ENCODE measurements at places on chromosomes 7 and 10.

- DNase-seq, result no peak
Observed at GRCh38 chr7:77714195-77714594, 17.9 kb downstream of the RSBN1L start.

DNA sequence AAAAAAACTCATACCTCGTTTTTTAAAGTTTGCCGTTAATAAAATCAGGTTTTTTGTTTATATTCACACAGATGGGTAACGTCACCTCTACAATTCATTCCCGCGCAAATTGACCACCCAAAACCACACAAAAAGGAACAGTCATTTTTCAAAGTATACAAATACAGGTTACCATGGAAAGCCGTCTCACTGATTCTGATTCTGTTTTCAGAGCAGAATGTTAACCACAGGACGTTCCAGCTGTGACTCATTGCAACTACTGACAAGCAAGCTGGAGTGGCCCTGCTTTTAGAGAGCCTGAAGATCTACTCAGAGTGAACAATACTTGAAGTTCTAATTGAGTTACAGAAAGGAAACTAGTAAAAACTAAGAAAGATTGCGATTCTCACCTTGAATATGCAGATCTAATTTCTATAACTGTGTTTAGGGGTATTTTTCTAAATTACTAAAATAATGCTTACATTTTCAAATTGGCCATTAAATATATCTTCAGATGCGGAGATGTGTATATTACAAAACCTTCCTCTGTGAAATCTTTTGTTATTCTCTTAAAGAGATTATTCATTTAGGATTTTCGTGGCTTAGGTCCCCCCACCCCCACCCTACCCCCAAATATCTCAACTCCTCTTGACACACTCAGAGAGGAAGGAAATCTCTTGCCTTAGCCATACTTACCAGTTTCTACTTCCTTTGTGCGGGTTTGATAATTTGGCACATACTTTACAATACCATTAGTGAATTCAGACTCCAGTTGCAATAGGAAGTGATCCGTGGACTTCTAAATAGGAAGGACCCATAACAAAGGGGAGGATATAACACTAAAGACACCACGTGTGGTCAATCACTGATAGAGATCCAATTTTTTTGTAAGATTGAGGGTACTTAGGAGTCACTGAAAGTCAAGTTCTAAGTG is 106.0 kb downstream of the CUBN start:
- peak; percentile 62 for DNase-seq

DNA sequence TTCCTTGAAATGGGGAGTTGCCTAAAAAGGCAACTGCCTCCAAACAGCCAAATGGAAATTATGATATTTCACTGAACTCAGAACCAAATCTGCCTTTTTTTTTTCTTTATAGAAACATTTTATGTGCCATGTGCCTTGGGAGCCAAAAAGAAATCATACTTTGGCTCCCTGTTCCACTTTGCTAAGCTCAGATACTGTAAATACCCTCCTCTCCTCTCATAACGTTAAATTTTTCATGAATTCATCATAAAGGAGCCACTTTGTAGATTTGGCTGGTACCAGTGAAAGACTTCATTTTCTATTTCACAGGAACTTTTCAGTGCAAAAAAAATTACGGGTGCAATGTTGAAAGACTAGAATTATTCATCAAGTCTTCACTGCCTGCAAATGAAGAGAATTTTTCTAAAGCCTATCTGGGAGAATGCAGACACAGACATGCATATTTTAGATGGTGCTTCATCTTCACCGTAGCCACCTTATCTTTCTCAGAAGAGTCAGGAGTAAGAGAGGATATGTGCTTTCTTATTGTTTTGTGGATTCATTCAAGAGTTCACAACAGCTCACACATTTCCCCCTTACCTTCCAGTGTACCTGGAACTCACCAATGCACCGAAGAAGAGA is 742.3 kb upstream of the GALNT17 start:
- no peak for DNase-seq

DNA sequence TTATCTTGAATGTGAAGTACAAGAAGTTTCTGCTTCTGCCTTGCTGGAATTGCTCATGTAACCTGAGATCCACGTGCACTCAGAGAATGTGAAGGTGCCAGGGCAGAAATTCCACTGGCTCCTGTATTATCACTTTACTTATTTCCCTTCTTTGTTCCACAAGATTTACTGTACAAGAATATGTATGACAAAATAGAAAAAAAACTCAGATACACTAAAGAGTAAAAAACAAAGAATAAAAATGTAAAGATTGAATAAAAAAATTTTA is 43.0 kb downstream of the PLCE1 start:
- no peak for DNase-seq

- no peak for DNase-seq
Observed at GRCh38 chr10:14782691-14783363, 8.1 kb upstream of the FAM107B start.

- no peak for DNase-seq
Observed at GRCh38 chr7:129997285-129997684, 44.5 kb upstream of the UBE2H start.

GRCh38 chr7:43513251-43513650 is 69.7 kb upstream of the STK17A start:
- no peak for DNase-seq

DNA sequence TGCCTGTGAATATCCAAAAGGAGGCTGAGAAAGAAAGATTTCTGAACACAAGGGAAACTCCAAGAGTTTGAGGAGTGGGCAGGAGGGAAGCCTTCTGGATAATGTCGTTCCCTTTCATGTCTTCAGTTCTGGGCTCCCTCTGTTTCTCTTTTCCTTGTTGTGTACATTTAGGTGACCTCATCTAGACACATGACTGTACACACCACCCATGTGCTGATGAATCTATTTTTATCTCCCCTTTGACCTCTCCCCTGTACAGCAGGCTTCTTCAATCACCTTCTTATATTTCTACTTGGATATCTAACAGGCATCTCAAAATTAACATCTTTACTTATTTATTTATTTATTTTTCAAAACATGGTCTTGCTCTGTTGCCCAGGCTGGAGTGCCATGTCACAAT is 363.1 kb downstream of the GATA3 start:
- no peak for DNase-seq

DNA sequence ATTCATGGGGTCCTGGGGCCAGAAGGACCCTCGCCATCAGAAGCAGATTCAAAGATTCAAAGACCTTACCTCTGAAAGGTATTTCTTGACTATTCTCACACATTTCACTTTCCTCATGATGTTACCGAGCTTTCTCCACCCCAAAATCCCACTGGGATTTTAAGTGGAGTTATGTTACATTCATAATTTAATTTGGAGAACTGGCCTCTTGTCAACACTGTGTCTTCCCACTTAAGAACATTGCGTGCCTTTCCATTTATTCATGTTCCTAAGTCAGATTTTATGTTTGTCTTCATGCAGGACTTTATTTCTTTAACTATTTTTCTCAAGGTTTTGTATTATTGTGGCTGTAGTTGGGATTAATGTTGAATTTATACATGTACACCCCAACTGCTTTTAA is 123.5 kb upstream of the BMPER start:
- no peak for DNase-seq

GRCh38 chr10:133211141-133211830 is 18.7 kb upstream of the UTF1 start:
- DNase-seq, result no peak

DNA sequence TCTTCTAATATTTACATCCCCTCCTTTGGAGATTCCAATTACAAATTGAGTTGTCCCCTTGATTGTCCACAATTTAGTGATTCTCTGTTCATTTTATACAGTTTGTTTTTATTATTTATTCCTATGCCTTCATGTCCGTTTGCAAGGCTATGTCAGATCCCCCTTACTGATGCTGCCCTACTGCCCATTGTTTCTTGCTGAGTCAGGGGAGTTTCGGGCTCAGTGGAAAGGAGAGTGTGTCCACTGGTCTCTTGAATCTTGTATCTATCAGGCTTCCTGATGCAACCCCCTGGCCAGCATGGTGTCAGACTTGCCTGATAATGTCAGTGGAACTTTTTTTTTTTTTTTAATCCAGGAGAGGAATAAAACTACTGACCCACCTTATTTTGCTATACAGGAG is 384.4 kb downstream of the CDC14C start:
- no peak for DNase-seq

- DNase-seq, result no peak
Observed at GRCh38 chr10:7449063-7449695, 38.3 kb upstream of the SFMBT2 start.

DNA sequence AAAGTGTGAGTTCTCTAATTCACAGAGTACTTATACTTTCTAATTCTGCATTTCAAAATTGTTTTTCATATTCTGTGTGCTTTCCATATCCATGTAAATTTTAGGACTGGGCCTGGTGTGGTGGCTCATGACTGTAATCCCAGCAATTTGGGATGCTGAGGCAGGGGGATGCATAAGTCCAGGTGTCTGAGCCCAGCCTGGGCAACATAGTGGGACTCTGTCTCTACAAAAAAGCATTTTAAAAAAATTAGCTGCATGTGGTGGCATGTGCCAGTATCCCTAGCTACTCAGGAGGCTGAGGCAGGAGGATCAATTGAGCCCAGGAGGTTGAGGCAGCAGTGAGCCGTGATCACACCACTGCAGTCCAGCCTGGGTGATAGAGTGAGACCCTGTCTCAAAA is 382.6 kb upstream of the AKR1E2 start:
- DNase-seq, result no peak

GRCh38 chr10:51599647-51600046 is 99.7 kb downstream of the CSTF2T start:
- no peak for DNase-seq

DNA sequence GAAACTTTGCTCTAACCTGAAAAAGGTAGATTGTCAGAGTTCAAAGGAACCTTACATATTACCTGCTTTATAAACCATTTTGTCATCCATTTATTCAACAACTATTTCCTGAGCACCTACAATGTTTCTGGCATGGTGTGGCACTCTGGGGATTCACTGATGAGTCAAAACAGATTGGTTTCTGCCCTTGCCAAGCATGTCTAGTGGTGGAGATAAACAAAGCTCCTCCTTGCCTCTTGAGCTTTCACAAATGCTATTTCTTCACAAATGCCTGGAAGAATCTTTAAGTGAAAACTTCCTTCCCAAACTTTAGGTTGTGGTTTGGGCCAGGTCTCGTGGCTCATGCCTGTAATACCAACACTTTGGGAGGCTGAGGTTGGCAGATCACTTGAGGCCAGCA is 85.1 kb upstream of the RELN start:
- no peak for DNase-seq

- DNase-seq, result no peak
Observed at GRCh38 chr7:8637322-8637721, 203.9 kb downstream of the NXPH1 start.

DNA sequence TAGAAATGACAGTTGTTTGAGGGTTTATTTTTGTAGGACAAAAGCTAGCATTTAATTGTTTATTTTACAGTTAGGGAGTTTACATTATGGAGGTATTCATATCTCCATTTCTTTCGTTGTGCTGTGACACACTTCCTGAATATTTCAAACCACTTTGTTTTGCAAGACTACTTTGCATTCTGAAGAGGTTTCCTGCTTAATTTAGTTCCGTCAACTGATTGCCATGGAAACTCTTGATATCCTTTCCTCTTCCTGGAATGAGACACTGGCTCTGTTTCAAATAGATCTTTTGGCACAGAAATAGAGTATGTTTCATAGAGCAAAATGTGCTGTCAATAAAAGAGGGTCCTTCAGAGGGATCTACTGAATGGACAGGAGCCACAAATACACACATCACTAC is 159.5 kb upstream of the AGR3 start:
- DNase-seq, result no peak

GRCh38 chr7:76272851-76273497 is 29.5 kb upstream of the HSPB1 start:
- no peak for DNase-seq
